ENCODE measurements at places on chromosomes 7 and 10. TPM values are rescaled to one million over a fixed set of nuclear protein-coding genes. Genes with fewer than 3 reads are reported as not detected.

- DNase-seq = no peak
These were observed 113.0 kb downstream of the ADK start for GRCh38 chr10:74263996-74264395.

GRCh38 chr10:109894516-109894915, 28.8 kb downstream of the XPNPEP1 start:
- no peak for DNase-seq

SLC13A4 gene
- total RNA-seq = not detected

- no peak for DNase-seq
These were observed 286.6 kb downstream of the SEMA3D start for GRCh38 chr7:84900215-84900614.

ADARB2 gene
- total RNA-seq = 0.99 TPM

DNA sequence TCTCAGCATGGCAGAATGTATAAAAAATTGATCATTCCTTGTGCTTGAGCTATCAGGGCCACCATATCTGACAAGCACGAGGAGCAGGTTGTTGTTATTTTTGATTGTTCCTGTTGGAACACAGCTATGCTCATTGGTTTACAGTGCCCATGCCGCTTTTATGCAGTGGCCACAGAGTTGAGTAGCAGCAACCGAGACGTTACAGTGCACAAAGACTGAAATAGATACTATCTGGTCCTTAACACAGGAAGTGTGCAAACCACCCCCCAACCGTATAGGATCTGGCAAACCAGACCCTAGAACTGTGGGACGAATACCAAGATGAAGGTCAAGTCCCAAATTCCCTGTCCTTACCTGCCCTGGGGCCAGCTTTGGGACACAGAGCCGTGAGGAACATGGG, 216.6 kb downstream of the KLF6 start:
- DNase-seq = peak; percentile 19

GIMAP5 gene
- 63.3 TPM for total RNA-seq

DNA sequence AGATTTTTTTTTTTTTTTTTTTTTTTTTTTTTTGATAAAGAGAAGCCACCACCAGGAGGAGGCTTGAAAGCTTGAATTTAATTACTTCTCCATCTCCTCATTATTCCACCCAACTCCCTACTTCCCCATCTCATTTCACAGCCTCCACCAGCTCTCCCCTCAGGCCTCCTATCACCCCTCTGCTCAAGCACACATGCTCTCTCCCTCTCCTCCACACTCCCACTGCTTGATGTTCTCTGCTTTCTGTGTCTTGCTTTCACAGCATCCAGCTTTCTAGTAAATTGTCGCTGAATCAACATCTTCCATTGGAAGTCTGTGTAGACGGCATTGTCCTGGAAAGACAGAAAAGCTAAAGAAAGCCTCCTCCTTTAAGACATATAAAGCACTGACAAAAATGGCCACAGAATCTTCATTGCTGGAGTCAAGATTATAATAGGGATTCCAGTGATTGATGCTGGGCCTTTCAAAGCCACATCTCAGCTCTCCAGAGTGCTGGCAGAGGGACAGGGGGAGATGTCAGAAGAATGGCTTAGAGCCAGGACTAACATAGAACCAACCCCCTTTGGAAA, 58.3 kb downstream of the DOCK4 start:
- no peak for DNase-seq

DNA sequence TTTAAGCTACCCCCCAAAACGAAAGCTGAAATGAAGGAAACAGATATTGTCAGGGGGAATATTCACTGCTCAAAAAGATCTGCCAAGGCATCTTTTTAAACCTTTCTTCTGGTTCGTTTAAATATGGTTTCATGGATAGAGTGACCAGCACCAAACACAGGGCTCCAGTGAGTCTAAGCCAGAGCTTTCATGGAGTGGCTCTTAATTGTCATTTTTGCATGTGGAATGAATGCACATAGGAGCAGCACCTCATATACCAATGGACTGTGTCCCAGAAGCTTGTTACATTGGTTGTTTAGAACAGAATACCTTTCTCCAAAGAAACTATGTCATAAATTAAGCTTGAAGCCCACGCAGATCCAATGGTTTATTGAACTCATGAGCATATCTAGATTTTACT, 17.3 kb downstream of the MKX start:
- DNase-seq = no peak

DNA sequence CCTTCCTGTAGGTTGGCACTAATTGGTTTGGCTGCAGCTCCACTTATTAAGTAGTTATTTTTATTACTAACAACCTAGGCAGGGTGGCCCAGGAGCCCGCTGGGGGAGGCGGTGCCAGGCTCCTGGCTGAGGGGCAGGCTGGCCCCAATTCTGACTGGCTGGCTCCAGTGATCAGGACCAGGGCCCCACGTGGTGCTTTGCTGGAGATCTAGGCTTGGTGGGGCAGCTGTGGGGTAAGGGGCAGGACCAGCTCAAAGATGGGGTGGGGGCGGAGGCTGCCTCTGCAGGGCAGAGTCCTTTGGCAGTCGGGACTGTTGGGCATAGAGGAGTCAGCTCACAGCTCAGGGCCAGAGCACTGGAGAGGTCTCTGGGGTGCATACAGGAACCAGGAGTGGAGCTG, 2.4 kb downstream of the ASL start:
- no peak for DNase-seq

DNA sequence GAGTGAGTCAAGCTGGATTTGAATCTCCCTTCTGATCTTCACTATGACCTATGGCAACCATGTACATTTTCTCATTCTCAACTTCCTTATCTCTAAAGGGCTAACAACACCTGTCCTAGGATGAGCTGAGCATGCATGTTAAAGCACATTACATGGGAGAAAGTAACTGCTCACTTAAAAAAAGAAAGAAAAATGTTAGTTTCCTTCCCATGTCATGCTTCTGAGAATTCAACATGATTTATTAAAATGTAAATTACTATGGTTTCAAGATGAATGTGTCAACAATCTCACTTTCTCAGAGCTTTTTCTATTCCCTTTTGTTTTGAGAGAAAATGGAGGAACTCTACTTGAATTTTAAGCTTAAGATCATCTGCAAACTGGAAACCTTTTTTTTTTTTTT, 295.3 kb downstream of the SKIDA1 start:
- no peak for DNase-seq

- no peak for DNase-seq
These were observed 72.0 kb downstream of the RNF216 start for GRCh38 chr7:5709347-5709950.

SNCG gene
- total RNA-seq = not detected
